ENCODE measurements at places on chromosomes 7 and 10. TPM values are rescaled to one million over a fixed set of nuclear protein-coding genes. Genes with fewer than 3 reads are reported as not detected.

The OR2A7 gene
- total RNA-seq: 3.7 TPM

The UCMA gene
- total RNA-seq: not detected

The VWDE gene
- total RNA-seq: 4.0 TPM

The AKR1D1 gene
- not detected for total RNA-seq

The XRCC2 gene
- 1.2 TPM for total RNA-seq

The CLEC2L gene
- not detected for total RNA-seq

The SGPL1 gene
- total RNA-seq: 31.4 TPM

The CYP26C1 gene
- total RNA-seq: 0.11 TPM

The EIF5AL1 gene
- 0.15 TPM for total RNA-seq

The SPACDR gene
- total RNA-seq: 1.6 TPM

The LEP gene
- 0.10 TPM for total RNA-seq

The GRID2IP gene
- 1.4 TPM for total RNA-seq

The EBF3 gene
- total RNA-seq: not detected

The MSMB gene
- total RNA-seq: not detected

The ERVW-1 gene
- not detected for total RNA-seq

- H3K36me3 ChIP-seq: no peaks in the 10 kb centered on the region
- DNase-seq: no peak
- peak overlapping the region; percentile 25 for H3K4me3 ChIP-seq
- peak overlapping the region; percentile 54 for H3K27ac ChIP-seq
- no peaks in the 10 kb centered on the region for H3K27me3 ChIP-seq
Measured at GRCh38 chr7:115009736-115010440, 88.0 kb downstream of the MDFIC start.

DNA sequence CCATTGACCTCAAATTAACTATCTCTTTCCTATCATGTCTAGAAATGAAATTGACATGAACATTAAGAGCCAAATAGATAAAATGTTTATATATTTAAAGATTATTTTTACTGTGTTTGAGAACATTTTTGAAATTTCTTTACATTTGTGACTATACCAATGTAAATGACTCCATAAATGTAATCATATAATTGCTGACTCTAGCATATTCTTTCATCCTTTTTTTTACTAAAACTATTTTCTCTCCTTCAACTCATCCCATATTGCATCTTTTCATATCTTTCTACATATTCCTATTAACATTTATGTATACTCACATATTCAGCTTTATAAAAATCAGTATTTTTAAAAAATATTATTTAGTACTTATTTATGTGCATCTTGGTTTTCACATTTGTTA, 16.9 kb downstream of the TMEM106B start:
- no peak overlapping the region for H3K4me3 ChIP-seq
- H3K36me3 ChIP-seq: no peaks in the 10 kb centered on the region
- peaks cover 19% of the 10 kb centered on the region for H3K4me1 ChIP-seq
- no peak for DNase-seq

- no peak overlapping the region for H3K4me3 ChIP-seq
- H3K27me3 ChIP-seq: no peaks in the 10 kb centered on the region
- no peaks in the 10 kb centered on the region for H3K36me3 ChIP-seq
- no peak overlapping the region for H3K27ac ChIP-seq
- no peaks in the 10 kb centered on the region for H3K4me1 ChIP-seq
- no peak for DNase-seq
Measured at GRCh38 chr7:14207138-14207537, 217.7 kb upstream of the ETV1 start.

DNA sequence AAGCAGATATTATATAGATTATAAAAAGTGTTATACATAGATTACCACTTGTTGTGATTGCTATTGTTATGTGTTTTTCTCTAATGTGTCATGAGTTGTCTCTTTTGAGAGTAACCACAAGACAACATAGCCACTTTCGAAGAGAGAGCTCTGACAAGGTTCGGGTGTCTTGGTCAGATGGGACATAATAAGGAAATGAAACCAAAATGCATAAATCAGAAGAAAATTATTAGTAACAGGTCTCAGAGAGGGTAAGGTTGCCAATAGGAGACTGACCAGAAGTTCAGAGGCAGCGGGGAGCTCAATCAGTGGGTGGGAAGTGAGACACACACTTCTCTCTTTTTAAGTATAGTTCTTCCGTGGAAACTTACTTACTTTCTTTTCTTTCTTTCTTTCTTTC, 639.2 kb upstream of the POT1 start:
- no peak overlapping the region for H3K27ac ChIP-seq
- no peak overlapping the region for H3K4me3 ChIP-seq
- no peaks in the 10 kb centered on the region for H3K36me3 ChIP-seq
- no peak for DNase-seq
- H3K27me3 ChIP-seq: no peaks in the 10 kb centered on the region

GRCh38 chr7:153951316-153951715, 100.9 kb upstream of the DPP6 start:
- no peaks in the 10 kb centered on the region for H3K4me1 ChIP-seq
- no peak overlapping the region for H3K4me3 ChIP-seq
- H3K27ac ChIP-seq: no peak overlapping the region
- DNase-seq: no peak

DNA sequence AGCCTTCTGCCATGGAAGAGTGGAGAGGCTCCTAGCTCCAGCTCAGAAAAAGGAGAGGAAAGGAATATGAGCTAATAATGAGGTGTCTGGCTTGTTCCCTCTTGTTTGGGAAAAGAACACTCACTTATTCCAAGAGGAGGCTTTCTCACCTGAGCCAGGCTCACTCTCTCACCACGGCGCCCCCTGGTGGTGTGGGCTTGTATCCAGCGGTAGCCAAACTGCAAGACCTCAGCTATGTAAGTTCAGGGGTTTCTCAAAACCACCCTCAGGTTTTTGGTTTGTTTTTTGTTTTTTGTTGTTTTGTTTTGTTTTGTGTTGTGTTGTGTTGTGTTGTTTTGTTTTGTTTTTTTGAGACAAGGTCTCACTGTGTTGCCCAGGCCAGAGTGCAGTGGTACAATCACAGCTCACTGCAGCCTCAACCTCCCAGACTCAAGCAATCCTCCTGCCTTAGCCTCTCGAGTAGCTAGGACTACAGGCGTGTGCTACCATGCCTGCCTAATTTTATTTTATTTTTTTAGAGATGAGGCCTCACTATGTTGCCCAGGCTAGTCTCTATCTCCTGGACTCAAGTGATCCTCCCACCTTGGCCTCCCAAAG, 124.0 kb downstream of the TMEM130 start:
- no peaks in the 10 kb centered on the region for H3K4me1 ChIP-seq
- H3K4me3 ChIP-seq: no peak overlapping the region
- no peaks in the 10 kb centered on the region for H3K27me3 ChIP-seq
- H3K27ac ChIP-seq: no peak overlapping the region

DNA sequence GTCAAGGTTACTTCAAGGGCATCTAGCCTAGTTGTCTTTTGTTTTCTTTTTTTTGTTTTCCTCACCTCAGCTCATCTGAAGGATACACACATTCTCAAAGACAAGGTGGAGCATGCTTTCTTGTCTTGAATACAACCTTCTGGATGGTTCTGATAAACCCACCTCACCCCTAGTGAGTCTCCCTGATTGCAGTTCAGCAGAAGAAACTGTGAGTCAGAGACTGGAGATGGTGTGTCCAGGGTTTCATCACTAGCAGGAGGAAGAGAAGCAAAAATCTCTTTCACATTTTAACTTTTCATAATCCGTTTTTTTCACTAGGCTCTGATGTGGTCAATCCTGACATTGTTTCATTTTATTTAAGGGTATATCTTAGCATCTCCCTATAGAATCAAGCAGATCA, 143.0 kb upstream of the NRBF2 start:
- no peak for DNase-seq
- no peaks in the 10 kb centered on the region for H3K36me3 ChIP-seq
- H3K27ac ChIP-seq: no peak overlapping the region
- H3K27me3 ChIP-seq: no peaks in the 10 kb centered on the region
- H3K4me3 ChIP-seq: no peak overlapping the region
- no peaks in the 10 kb centered on the region for H3K4me1 ChIP-seq

DNA sequence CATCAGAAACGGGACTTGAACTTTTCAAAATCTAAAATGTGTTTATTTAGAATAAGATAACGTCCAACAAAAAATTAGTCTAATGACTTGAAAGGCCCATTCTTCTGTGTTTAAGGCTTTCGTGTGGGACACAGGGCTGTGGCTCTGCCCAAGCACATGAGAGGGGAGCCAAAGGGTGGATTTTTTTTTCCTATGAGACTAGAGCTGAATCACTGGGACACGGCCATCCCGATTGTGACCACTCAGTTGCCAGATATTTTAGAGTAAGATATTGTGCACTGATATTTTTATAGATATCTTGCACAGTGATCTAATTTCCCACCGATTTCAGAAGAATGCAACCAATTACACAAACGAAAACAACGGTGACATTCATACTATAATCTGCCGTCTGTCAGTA, 99.9 kb downstream of the ANK3 start:
- no peaks in the 10 kb centered on the region for H3K27me3 ChIP-seq
- H3K27ac ChIP-seq: no peak overlapping the region
- no peaks in the 10 kb centered on the region for H3K36me3 ChIP-seq
- H3K4me3 ChIP-seq: no peak overlapping the region
- DNase-seq: no peak

- no peaks in the 10 kb centered on the region for H3K27me3 ChIP-seq
- no peaks in the 10 kb centered on the region for H3K36me3 ChIP-seq
- no peak overlapping the region for H3K27ac ChIP-seq
- H3K4me3 ChIP-seq: no peak overlapping the region
- H3K4me1 ChIP-seq: peaks cover 15% of the 10 kb centered on the region
Measured at GRCh38 chr10:84308481-84309304, 19.7 kb upstream of the CCSER2 start.

DNA sequence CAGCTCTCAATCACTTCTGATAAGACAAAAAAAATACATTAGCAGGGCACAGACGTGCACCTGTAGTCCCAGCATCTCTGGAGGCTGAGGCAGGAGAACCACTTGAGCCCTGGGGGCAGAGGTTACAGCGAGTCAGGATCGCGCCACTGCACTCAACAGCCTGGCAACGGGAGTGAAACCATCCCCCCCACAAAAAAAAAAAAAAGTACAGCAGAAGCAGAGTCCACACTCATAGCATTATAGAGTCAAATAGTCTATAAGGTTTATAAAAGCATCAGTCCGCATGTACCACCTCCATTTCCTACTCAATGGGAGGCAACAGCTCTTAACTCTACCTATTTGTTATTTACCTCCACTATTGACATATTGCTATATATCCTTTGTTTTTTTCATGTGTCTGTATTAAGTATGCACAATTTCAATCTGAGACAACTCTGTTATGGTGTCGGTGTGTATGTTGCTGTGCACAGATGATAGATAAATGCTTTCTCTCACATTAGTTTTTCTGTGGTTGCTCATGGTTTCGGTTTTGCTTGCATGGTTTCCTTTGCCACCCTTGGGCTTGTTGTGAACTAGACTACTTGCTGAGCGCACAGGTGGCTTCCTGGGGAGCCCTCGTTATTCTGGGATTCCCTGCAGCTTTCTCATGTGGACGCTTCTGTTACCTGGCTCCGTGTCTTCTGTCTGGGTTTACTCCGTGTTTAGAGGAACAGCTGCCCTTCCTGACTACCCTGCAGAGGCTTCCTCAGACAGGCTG, 40.4 kb downstream of the PROSER2 start:
- peak overlapping the region; percentile 33 for H3K4me3 ChIP-seq
- no peaks in the 10 kb centered on the region for H3K36me3 ChIP-seq
- peaks cover 14% of the 10 kb centered on the region for H3K4me1 ChIP-seq

- H3K4me3 ChIP-seq: no peak overlapping the region
- DNase-seq: no peak
- no peaks in the 10 kb centered on the region for H3K36me3 ChIP-seq
- H3K4me1 ChIP-seq: no peaks in the 10 kb centered on the region
Measured at GRCh38 chr7:25716421-25716820, 435.6 kb upstream of the NFE2L3 start.

DNA sequence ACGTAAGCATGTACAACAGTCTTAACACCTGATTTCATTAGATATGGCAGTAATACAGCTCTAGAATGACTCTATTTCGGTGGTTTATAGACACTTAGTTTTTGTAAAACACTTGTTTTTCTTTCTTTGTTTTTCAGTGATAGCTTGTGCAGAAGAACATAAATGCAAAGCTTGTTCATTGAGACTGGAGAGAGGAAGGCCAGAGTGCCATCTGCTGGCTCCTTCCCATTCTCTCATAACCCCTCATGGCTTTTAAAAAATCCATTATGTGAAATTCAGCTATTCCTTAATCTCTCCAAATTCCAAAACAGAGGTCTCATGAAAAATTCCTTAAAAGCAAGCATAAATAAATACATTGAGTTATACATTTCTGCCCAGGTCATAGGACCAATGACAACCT, 76.3 kb downstream of the CACNB2 start:
- no peaks in the 10 kb centered on the region for H3K36me3 ChIP-seq
- no peak overlapping the region for H3K4me3 ChIP-seq
- no peak overlapping the region for H3K27ac ChIP-seq
- H3K27me3 ChIP-seq: no peaks in the 10 kb centered on the region
- H3K4me1 ChIP-seq: no peaks in the 10 kb centered on the region

GRCh38 chr10:104766341-104766740, 125.3 kb downstream of the SORCS3 start:
- no peak overlapping the region for H3K27ac ChIP-seq
- H3K4me3 ChIP-seq: no peak overlapping the region
- H3K36me3 ChIP-seq: no peaks in the 10 kb centered on the region
- no peaks in the 10 kb centered on the region for H3K27me3 ChIP-seq
- no peak for DNase-seq
- no peaks in the 10 kb centered on the region for H3K4me1 ChIP-seq

All from naive thymus-derived CD4-positive, alpha-beta T cell (primary cell).